ENCODE measurements at places on chromosomes 7 and 10.

DNA sequence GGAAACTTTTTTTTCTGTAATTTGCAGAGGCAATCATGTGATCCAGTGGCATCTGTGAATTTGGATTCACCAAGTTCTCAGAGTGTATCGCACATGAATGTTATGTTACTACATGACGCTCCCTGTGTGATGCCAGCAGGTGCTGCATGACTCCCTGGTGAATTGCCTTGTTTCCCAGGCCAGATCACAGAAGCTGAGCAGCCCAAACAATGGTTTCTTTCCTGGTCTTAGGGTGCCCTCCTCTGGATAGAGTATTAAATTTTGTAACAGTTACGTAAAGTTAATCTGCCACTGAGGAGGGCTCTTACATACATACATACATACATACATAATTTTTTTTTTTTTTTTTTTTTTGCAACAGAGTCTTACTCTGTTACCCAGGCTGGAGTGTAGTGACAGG lies 3.6 kb downstream of the ZSCAN21 start:
- peak; percentile 52 for DNase-seq

- no peak for DNase-seq
These were observed 90.3 kb downstream of the ANK3 start for GRCh38 chr10:60299390-60299778.

DNA sequence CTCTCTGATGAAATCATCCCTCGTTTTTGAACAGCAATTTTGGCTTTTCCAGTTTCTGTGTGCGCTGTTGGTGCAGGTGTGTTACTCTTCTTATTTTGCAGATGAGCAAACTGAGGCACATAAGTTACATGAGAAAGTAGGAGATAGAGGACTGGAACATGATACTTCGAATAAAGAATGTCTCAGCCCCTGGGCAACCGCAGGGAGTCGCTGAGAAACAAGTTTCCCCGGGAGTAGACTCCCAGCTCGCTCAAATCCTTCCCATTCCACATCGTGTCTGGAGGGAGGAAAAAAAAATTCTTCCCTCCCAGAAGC lies 18.0 kb downstream of the MXI1 start:
- no peak for DNase-seq

DNA sequence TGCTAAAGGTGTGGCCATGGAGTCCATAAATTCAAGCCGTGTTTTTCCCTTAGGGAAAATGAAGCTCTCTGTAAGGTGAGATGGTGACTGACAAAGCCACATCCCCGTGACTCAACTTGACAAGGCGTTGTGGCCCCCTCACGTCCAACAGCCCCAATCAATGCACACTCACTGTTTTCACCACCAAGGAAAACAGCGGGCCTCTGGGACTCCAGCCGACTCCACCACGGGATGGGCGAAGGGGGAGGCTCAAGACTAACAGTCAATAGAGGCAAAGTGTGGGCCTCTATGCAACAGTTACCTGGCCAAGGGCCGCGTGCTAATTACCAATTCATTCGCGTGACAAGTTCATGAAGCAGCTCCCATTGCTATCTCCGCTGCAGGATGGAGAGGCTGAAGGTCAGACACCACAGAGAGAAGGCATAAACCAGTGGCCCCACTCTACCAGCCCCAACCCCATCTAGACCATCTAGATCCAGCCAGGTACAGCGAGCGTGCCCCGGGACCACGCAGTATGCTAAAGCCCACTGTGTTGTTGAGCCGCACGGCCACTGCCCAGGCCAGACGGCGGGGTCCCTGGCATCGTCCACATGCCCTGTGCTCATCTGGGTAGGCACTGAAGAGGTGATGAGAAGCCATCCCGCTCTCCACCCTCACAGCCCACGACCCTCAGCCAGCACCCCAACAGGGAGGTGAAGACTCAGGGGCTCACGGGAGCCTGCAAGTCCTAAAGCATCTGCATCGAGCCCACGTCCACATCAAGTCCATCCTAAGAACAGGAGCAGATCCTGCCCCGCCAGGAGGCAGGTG lies 76.1 kb downstream of the PROSER2 start:
- no peak for DNase-seq

DNA sequence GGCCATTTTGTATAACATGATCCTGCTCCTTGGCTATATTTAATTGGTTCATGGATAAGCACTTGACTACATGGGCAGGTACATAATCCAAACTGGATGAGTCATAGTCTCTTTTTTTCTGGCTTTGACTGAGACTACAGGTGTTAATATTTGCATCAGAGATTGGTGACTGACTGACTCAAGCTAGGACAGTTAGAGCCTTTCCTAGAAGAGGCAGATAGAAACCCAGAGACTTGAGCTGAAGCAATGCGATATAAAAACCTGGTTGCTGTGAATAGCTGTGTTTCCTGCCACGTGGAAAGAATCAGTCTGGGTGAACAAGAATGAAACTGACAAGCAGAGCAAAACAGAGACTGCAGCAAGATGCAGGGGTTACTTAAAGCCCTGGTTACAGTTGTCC lies 81.0 kb downstream of the SAMD9 start:
- DNase-seq, result no peak

DNA sequence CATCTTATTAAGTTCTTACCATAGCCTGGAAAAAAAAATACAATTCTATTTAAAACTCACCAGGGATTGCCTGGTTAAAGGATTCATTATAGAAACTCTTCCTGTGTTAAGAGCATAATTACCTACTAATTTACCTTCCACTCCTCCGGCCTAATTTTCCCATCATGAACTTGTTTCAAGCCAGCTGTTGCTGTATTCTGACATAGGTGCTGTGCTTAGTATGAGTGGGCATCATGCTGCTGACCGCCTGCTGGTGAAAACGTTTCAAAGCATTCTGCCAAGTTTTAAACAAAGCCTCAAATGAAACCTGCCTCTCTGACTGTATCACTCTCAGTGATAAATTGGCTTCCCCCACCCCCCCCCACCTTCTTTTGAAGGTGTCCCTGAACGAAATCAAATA lies 47.8 kb upstream of the KCNMA1 start:
- no peak for DNase-seq

GRCh38 chr10:116207690-116208089 lies 65.3 kb downstream of the GFRA1 start:
- no peak for DNase-seq

DNA sequence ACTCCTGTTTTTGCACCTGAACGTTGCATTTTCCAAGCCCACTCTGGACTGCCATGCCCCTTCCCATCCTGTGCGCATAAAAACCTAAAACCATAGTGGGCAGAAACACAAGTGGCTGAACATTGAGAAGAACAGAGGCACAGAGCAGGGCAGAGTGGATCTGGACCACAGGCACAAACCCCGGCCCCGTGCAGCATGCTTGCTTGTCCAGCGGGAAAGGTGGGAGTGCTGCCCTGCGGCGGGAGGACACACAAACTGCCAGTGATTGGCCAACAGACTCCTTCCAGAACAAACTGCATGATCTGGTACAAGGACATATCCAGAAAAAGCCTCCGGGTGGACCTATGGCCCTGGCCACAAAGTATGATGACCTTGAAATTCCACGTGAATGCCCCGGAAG lies 42.5 kb upstream of the ADARB2 start:
- DNase-seq, result no peak

GRCh38 chr7:50641442-50642405 lies 76.5 kb upstream of the DDC start:
- no peak for DNase-seq

GRCh38 chr7:151372612-151373265 lies 31.1 kb downstream of the NUB1 start:
- DNase-seq, result no peak

DNA sequence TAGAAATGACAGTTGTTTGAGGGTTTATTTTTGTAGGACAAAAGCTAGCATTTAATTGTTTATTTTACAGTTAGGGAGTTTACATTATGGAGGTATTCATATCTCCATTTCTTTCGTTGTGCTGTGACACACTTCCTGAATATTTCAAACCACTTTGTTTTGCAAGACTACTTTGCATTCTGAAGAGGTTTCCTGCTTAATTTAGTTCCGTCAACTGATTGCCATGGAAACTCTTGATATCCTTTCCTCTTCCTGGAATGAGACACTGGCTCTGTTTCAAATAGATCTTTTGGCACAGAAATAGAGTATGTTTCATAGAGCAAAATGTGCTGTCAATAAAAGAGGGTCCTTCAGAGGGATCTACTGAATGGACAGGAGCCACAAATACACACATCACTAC lies 159.5 kb upstream of the AGR3 start:
- peak; percentile 75 for DNase-seq

GRCh38 chr7:77461246-77461645 lies 45.1 kb upstream of the GSAP start:
- no peak for DNase-seq

GRCh38 chr7:81692146-81692905 lies 77.5 kb downstream of the HGF start:
- no peak for DNase-seq

Measured in amniotic stem cell (primary cell).